ENCODE measurements at places on chromosomes 6 and 20.

DNA sequence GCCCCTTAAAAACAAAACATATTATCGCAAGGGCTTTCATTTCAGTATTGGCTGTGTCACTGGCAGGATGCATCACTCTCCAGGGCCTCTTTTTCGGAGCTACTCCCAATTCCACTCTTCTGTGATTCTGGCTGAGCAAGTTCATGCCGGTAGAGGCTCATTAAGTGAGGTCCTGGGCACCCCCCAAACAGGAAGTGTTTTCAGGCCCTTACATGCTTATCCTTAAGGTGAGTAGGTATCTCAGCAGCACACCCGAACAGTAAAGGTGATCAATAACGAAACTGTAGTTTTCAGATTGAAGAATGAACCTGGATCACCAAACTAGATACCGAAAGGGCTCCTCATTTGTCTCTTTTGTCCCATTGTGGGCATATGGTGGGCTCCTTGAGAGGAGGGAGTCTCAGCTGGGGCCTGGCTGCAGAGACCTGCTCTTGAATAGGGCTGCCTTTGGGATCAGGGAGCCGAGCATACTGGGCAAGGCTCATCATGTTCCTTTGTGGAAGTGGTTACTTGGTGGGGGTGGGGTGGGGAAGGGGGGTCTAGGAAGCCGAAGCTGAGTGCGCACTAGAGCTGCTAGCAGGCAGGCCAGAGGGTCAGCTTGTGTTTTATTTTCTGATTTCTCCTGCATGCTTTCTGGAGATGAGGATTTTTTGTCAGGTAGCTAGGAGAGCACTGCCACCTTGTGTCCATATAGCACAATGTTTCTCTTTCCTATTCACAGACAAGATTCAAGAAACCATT, 65.2 kb downstream of the CDS2 start:
- peak; percentile 74 for DNase-seq

- no peak for DNase-seq
These were observed 9.9 kb downstream of the PSMA7 start for GRCh38 chr20:62133051-62133845.

DNA sequence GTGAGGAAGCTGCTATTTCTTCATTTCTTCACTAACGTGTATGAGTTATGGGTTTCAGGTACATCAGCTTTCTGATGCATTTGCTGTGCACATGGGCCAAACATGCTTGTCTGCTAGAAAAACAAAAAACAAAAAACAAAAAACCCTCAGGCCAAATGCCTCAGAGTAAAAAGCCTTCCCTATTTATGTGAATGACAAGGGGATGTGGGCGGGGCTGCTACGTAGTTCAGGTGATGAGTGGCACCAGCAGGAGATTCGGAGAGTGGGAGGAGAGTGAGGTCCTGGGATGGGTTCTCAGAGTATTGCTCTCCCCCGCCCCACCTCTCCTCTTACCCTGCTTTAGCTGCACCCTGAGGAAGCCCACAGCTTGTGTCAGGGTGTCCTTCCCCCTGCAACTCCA, 596.8 kb upstream of the JAG1 start:
- no peak for DNase-seq

DNA sequence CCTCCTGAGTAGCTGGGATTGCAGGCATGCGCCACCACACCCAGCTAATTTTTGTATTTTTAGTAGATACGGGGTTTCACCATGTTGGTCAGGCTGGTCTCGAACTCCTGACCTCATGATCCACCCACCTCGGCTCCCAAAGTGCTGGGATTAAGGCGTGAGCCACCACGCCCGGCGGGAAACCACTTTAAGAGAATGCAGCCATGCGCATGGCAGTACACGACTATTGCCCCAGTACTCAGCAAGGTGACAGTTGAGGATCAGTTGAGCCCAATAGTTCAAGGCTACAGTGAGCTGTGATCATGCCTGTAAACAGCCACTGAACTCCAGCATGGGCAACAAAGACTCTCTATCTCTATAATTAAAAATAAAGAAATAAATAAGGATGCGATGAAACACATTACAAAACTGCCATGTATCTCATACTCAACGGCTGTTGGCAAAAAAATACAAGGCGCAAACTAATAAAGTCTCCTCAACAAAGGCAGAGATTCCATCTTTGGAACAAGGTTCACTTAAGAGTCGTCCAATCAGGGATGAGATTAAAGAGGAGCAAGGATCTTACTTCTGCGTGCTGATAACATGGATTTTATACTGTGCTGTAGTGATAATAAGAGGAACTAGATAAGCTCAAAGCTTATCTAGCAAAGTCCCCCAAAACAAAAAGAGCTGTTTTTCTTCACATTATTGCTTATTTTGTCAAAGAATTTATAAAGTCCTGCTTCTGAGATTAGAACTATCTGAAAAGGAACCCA, 51.1 kb downstream of the STAU1 start:
- DNase-seq, result no peak

GRCh38 chr6:422433-423054, 31.0 kb downstream of the IRF4 start:
- no peak for DNase-seq

DNA sequence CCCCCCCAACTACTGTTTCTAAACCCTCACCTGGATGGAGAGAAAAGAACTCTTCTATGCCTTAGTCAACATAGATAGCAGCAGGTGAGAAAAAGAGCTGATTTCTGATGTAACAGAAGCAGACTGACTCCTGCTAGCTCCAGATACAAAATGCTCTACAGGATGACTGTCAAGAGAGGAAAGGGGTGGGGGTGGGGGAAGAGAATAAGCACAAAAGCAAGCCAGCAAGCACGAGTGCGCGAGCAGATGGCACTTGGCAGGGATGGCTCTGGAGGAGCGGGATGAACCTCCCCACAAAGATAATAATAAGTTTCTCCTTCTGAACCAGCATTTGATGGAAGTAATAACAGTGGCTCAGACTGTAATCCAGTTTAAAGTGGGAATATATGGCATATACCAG, 45.6 kb upstream of the SPDEF start:
- no peak for DNase-seq

DNA sequence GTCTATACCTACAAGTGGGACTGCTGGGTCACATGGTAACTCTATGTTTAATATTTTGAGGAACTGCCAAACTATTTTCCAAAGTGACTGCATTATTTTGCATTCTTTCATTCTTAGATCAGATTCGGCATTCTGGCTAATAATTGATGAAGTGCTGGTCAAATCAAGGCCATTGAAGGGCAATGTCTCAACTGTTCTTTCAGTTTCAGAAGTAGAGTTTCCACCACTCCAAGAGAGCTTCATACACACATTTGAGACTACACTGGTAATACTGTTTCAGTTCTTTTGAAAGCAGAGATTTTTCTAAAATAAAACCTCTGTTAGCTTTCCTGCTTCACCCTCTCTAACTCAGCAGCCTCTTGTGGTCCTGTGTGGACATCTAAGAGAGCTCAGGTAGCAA, 154.5 kb downstream of the CFAP61 start:
- no peak for DNase-seq

- no peak for DNase-seq
These were observed 52.4 kb upstream of the MRPS10 start for GRCh38 chr6:42269974-42270510.

- peak; percentile 80 for DNase-seq
These were observed 40.9 kb downstream of the DSTN start for GRCh38 chr20:17610566-17611289.

DNA sequence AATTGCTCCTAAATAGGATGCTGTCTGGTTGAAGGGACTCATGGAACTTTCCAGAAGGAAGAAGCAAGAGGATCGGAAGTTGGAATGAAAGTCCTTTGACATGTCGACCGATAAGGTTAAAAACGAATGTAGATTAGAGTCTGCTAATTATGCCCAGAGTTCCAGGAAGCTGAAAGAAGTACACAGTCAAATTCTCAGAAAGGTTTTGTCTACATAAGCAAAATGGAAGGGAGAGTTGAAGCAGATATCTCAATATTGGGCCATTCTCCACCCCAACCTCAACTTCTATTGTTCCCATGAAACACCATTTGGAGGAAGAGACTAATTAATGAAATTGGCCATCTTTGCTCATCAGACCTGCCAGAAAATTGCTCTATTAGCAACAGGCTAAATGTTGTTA, 64.0 kb downstream of the CAP2 start:
- DNase-seq, result no peak

DNA sequence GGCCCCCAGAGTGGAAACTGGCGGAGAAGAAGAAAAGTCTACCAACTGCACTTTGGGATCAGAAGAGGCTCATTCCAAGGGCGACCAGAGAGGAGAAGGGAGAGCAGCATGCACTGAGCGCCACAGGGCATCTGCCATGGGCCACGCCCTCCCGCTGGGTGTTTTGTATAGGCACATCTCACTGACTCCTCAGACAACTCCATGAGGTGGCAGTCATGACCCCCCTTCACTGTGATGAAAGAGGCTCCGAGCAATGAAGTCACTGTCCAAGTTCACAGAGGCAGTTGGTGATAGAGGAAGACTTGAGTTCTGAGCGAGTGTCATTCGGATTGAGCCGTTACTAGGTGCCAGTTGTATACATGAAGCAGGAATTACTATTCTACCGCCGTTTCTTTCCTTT, 15.4 kb downstream of the BPIFB1 start:
- no peak for DNase-seq

- no peak for DNase-seq
These were observed 222.2 kb downstream of the BTBD9 start for GRCh38 chr6:38417521-38417920.

DNA sequence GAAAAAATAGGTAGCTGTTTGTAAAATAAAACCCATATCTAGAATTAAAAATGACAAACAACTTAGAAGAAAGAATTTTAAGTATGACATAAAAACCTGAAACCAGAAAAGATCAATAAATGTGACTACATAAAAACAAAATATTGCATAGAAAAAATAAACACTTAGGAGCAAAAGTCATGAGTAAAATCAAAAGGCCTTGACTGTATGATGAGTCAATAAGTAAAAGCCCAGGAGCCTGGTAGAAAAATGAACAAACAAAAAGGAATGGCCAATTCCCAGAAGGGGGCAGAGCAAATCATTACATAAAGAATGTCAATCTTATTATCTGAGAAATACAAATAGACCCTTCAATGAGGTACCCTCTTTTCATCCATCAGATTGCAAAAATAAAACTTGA, 20.7 kb upstream of the ENPP1 start:
- DNase-seq, result no peak

GRCh38 chr20:37564388-37565133, 36.9 kb upstream of the BLCAP start:
- no peak for DNase-seq

GRCh38 chr20:45853484-45853883, 3.7 kb downstream of the ACOT8 start:
- no peak for DNase-seq

DNA sequence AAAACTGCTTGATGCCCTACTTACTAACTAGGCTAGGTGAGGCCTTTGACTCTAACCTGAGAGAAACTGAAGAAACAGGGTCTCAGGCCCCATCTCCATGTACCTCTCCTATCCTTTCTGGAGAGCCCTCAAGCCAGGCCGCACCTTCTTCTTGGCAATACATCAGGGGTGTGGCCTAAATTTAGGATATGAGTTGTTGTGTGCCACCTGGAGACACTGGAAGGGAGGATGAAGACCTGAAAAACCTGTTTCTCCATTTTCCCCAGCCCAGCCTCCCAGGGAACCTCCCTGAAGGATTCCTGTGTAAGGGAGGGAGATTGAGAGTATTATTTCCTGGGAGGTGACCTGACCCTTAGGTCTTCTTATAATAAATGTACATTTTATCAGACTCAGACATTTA, 3.1 kb downstream of the LY6G6D start:
- no peak for DNase-seq

DNA sequence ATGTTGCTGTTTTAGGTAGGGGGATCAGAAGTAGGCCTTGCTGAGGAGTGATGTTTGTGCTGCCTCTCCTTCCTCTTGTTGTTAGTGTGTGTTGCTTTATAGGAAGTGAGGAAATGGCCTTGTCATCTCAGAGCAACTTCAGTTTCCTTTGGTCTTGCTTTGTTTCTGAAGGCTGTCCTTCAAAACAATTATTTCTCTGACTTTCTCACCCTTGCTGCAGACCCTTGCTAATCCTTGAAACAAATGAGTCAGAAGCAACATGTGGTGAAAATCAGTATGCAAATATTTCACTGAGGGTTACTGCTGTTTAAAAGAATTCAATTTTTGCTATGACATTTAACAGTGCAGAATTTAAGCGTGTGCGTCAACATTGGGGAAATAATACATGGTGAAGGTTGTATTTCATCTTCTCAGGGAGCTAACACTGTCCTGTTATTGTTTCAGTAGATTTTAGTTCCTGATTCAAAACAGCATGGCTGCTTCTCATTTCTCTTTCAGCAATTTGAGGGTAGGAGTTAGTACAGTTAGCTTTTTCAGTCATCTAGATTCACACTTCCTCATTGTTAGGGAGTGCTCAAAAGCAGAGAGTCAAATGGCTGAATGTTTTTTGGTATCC, 13.8 kb downstream of the RNF144B start:
- DNase-seq, result peak; percentile 16

DNA sequence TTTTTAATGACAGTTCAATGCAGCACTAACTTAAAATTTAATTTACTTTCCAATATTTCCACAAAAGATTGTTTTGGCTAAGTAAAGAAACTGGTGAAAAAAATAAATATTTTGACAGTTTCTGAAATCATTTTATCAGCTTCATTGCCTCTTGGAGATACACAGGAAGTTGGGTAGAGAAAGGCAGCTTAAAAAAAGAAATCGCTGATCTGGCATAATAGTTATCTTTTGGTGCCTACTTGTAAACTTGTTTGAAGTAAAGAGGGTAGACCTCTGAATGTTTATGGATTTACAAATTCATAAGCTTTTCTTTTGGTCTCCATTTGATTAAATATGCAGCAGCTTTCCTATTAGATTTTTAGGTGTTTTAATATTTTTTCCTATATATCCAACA, 103.4 kb downstream of the RTN4IP1 start:
- DNase-seq, result no peak

- no peak for DNase-seq
These were observed 387.6 kb upstream of the EYS start for GRCh38 chr6:66094615-66095014.

DNA sequence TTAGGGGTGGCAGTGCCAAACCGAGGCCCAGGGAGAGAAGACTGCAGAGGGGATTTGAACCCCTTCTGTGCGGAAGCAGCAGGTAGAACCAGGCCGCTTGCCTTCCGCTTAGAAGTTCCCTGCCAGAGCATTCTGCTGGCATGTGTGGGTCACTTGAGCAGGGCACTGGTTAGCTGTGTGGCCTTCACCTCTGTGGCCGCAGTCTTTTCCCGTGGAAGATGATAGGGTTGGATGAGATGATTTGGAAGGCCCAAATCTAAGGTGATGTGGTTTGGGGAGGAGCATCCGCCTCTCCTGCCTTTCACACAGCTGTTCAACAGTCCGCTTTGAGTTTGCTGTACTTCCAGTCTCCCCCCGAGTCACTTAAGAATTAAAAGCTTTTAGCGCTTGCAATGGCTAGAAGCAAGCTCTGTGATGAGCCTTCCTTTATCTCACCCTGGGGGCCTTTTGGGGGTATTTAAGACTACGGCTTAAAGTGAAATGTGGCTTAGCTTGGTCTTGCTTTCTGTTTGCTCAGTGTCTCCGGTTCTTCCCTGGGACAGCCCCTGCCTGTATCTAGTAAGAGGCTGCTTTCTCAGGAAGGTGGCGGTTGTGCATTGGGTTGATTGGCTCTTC, 743 bp downstream of the CMTR1 start:
- DNase-seq, result peak; percentile 56

DNA sequence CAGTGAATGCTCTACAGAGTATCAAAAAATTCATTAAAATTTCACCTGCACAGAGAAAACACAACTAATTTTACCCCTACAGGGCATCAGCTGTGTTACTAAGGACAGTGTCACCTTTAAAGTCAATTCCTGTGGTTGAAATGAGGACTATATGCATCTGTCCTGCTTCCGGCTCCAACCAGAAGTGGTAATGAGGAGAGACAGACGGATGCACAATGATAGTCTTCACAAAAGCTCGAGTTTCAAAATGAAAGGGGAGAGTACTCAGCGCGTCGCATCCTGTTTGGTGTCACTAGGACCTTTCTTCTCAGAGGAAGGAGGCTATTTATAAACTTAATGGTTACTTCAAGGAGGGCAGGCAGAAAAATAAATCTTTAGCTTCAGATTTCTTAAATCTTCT, 86.5 kb downstream of the LYRM4 start:
- DNase-seq, result peak; percentile 59
